Neural progenitor cell (in vitro differentiated cells): ENCODE measurements at places on chromosomes 2 and 18. TPM values are rescaled to one million over a fixed set of nuclear protein-coding genes. Genes with fewer than 3 reads are reported as not detected.

GCKR gene
- total RNA-seq, result 2.2 TPM in 1 of 2 replicates, not detected in the other

ATOH8 gene
- 0.43 TPM in 1 of 2 replicates, not detected in the other for total RNA-seq

SLC9A2 gene
- 0.06 TPM in 1 of 2 replicates, not detected in the other for total RNA-seq

CIB4 gene
- not detected in 2 replicates for total RNA-seq

GRCh38 chr2:109382226-109382895 is 231.4 kb downstream of the SEPTIN10 start:
- DNase-seq, result no peak

- DNase-seq, result no peak
Measured at GRCh38 chr2:71743995-71744675, 290.8 kb downstream of the DYSF start.

- no peak for DNase-seq
Measured at GRCh38 chr2:163771596-163771995, 35.8 kb upstream of the FIGN start.

DNA sequence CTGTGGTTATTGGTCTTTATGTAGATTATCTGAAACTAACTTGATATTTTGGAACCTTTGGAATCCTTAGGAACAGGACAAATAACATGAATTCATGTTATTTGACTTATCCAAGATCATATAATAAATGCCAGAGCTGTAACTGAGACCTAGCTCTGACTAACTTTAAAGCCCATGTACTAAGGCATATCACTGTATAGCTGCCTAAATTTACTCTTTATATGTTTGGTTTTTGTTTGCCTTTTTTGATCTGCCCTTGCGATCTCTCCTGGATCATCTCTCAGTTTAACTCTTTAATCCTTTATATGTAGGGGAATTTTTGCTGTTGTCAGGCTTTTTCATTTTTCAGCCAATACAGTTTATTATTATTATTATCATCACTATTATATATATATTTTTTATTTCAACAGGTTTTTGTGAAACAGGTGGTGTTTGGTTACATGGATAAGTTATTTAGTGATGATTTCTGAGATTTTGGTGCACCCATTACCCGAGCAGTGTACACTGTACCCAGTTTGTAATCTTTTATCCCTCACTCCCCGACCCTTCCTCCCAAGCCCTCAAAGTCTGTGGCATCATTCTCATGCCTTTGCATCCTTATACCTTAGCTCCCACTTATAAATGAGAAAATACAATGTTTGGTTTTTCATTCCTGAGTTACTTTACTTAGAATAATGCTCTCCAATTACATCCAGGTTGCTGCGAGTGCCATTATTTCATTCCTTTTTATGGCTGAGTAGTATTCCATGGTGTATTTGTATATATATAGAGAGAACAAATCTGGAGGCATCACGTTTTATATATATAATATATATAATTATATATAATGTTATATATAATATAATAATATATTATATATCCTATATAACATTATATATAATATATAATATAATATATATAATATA is 48.9 kb downstream of the APLF start:
- no peak for DNase-seq

DNA sequence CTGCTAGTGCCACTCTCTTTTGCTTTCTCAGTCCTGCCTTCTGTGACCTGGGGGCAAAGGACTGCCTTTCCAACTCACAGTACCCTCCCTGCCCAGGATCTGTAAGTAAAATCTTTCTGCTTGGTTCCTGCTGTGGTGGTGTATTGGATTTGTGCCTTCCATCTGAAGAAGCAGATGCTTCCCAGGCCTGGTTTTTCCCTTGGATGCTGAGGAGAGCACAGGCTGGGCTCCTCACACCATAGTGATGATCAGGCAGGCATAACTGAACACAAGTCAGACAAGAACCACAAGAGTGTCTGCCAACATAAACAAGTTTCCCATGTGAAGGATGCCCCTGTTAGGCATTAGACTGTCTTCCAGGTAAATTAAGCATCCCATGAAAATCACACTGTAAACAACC is 121.3 kb upstream of the NRXN1 start:
- no peak for DNase-seq

- DNase-seq, result no peak
Measured at GRCh38 chr2:35297403-35297802, 1058.2 kb upstream of the CRIM1 start.

DNA sequence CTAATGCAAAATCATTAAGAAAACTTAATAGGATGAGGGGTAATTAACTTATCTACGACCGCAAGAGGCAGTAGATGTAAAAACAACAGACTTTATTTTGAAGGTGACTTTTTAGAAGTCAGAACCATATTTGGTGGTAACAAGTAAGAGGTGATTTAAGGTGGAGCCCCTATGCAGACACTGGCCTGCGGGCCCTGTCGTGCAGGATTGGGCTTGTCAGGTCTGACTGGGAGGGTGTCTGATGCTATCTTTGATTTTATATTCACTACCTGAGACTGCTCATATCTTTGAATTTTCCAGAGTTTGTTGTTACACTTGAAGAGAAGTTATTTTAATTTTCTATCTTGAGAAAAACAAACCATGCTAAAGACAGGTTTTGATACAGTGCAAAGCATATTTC is 29.1 kb upstream of the SCLY start:
- DNase-seq, result no peak

GRCh38 chr2:145806546-145806945 is 1286.6 kb upstream of the ZEB2 start:
- DNase-seq, result no peak

DNA sequence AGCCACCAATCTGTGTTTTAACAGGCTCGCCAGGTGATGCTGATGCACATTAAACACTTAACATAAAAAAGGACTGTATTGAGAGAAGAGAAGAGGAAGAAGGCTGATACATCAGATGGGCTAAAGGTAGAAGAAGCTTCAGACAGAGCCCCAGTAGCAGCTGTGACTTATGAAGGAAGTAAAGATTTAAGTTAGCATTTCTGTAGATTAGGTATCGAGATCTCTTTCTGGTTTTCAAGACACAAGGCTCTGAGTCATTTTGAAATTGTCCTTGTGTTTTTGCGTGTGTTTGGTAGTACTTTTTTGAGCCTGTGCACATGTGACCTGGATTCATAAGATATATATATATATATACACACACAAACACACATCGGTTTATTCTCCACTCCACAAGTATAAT is 40.6 kb upstream of the GCFC2 start:
- no peak for DNase-seq

DNA sequence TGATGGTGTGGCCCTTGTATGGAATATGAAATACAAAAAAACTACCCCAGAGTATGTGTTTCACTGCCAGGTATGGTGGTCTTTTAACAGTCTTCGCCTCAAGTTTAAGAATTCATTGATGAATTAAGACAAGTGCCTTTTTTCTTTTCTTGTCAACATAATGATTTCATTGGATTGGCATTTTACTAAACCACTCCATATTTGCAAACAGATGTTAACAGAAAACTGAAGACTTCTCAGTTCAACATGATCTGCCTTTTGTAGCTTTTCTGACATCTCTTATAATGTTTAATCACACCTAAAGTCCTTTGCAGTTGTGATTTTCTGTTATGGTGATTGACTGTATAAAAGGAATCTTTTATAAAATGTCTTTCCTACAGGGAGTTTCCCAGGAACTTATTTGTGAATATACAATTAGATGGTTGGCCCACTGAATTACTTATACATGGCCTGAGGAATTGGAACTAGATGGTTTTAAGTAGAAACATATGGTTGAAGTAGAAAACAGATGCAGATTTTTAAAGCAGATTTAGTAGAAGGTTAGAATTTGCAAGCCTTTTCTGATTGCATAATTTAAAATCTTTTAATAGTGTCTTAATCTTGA is 39.7 kb downstream of the DYNC1I2 start:
- no peak for DNase-seq

DNA sequence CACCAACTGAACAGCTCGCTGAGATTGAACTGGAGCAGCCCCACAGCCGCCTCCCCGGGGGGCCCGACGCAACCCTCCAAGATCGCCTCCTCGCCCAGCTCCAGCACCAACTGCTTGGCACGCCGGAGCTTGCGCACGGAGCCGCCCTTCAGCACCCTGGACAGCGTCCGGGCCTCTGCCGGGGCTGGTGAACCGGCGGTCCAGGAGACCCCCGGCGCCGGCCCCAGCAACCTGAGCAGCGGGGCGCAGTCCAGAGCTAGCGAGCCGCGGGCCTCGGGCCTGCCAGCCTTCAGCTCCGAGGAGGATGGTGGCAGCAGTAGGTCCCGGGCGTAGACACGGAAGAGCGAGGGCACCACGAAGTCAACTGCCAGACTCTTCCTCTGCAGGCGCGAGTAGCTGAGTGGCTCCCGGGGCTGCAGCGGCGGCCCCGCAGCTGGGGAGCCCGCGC is 1.2 kb downstream of the ALK start:
- DNase-seq, result peak; percentile 94

DNA sequence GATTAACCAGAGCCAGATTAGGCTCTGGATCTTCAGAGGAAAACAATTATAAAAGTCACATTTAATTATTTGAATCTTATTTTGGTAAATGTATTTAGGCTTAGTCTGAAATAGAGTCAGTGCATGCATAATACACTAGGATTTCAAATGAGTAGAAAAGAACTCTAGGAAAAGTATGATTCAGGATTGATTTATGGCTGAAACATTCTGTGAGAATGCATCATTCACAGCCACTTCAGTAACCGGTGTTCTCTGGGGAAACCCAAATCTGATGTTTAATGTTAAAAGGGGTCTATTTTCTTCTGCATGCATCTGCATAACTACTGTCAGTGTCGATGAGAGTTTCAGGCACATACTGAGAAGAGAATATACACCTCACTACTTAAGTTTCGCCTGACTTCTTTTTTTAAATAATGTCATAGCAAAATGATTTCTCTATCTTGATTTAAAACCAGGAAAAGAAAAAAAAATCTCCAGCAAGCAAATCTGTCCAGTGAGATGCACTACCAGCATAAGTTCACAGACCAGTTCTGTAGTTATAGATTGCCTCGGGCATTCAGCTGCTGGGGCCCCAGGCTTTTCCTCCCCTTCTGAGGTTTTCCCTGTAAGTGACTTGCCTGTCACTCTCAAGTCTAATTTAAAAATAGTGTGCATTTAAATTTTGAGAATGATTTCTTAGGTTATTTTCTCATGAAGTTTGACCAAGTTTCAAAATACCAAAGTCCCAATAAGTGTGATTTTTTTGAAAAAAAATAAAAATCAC is 501.5 kb downstream of the NR4A2 start:
- no peak for DNase-seq

GRCh38 chr2:96965781-96966514 is 20.4 kb downstream of the FAM178B start:
- DNase-seq, result no peak

- peak; percentile 49 for DNase-seq
Measured at GRCh38 chr2:200352636-200353035, 46.1 kb downstream of the SPATS2L start.

DNA sequence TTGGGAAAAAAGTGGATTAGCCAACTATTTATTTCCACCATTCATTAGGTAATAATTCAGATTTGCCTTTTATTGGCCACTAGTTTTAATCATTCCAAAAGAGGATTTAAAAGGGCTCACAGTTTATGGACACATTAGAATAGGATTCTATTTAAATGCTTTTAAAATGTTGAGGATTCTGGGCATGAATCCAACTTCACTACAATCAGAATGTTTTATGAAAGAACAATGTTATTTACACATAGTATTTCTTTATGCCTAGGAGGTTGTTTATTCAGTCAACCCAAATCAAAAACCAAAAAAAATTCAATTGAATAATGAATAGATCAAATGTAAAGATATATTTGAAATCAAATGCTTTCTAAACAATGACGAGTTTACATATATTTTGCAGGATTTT is 232.2 kb downstream of the GULP1 start:
- DNase-seq, result no peak

DNA sequence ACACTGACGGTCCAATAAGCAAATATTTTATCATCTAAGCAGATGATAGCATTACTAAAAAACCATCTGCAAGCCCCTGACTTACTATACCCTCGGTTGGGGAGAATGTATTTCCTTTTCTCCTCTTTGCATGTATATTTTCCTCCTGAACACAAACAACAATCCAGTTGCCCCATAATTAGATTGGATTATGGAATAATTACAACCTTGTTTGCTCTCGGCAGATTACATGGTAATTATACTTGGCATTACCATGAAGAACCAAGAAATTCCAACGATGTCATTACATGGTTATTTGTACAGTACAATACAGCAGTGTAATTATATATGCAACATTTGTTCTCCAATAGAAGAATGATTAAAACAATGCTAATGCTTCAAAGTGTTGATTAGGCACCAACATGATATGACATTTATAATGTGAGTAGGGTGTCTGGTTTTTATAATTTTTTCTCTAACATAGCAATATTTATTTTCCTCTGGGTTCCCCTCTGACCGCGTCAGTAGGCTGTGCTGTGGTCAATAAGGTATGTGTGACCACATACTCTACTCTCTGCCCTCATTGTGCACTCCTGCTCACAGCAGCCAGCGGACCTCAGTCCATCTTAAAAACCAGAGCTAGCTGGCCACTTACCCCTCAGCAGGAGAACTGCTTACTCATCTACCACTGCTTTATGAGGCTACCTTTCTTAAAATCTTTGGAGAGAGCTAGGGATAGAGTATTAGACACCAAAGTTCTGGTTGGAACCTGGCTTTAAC is 176.1 kb downstream of the INSIG2 start:
- DNase-seq, result no peak

GRCh38 chr18:10140461-10141282 is 226.9 kb downstream of the VAPA start:
- no peak for DNase-seq

DNA sequence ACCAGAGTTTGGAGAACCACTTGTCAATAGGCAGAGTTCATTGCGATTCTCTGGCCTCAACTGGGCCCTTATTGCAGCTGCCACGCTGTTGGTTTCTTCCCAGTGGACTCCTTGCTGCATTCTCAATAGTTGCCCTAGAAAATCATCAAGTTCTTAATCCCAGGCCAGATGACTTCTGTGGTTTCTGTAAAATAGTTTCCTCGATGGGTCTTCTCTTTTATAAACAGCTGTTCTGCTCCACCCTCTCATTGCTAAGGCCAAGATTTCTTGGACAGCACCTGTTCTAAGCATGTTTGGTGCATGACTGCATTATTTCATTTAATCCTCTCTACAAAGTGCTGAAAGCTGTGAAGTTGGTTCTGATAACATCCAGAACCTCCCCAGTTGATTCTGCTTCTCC is 131.0 kb downstream of the BCL2L11 start:
- DNase-seq, result no peak

- DNase-seq, result no peak
Measured at GRCh38 chr2:241314226-241315092, 1.0 kb downstream of the HDLBP start.
